ENCODE measurements at places on chromosomes 16 and 17.
A peak's percentile ranks its signal among the peaks of the same experiment; 100 is the strongest.

GRCh38 chr16:61890386-61890785 lies 145.9 kb downstream of the CDH8 start:
- DNase-seq: no peak

DNA sequence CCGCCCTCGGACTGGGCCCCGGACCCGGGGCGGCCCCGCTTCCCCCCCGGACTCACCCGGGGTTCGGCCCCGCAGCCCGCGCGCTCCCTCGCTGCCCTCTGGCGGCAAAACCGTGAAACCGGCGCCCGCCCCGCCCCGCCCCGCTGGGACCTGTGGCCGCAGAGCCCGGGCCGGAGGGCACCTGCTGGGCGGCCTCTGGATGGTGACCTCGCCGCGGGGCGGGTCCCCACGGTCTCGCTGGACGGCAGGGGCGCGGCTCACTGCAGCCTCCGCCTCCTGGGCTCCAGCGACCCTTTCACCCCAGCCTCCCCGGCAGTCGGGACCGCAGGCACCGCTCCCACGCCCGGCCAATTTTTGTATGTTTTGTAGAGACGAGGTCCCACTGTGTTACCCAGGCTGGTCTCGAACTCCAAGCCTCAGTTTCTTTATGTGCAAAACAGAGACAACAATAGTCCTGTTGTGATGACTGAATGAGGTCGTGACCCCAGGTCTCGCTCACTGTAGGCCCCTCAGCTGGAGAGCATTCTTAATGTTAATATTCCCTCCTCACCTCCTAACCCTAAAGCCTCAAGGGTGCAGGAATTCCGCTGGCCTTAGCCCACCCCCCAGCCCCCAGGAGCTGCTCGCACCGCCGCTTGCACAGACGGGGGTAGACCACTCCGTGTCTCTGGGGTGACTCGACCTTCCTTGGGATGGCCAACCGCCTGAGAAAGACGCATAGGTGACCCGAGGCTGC lies 33.7 kb upstream of the RPH3AL start:
- no peak for DNase-seq

GRCh38 chr17:74785096-74785980 lies 9.2 kb upstream of the NAT9 start:
- no peak for DNase-seq

DNA sequence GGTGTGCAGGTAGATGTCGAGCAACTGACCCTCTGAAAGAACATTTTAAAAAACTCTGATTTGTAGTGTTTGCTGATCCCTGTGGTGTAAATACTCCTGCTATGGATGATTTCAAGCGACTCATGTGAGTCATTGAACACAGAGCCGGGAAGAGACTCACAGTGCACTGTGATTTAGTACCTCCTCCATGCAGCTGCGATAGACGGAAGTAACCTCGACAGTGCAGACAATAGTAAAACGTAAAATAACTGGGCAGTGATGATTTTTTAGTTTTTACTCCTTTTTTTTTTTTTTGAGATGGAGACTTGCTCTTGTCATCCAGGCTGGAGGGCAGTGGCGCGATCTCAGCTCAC lies 8.7 kb downstream of the TBX21 start:
- no peak for DNase-seq

DNA sequence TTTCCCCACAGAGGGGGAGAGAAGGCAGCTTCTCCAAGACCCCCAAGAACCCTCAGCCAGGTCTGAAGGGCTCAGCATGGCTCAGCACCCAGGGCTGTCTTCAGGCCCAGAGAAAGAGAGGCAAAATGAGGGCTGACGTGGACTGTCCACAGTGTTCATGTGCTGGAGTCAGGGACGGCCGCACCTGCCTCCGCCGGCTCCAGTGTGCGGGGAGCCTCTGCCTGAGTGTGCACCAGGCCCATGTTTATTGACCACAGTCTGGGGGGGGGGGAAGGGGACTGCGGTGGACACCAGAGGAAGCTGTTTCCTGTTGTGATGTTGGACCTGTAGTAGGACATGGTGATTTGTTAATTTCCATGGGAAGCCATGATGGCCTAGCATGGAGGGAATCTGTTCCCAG lies 6.9 kb downstream of the MRM1 start:
- no peak for DNase-seq

GRCh38 chr17:62933501-62934385 lies 32.3 kb upstream of the TANC2 start:
- DNase-seq: no peak

- DNase-seq: no peak
Observed at GRCh38 chr16:4894276-4895150, 42.4 kb downstream of the PPL start.

- DNase-seq: no peak
Observed at GRCh38 chr17:2749058-2749783, at the start of gene CCDC92B. CCDC92B (minus strand) TSS chr17:2749652; CDS start chr17:2735145, 14,507 bp downstream.

DNA sequence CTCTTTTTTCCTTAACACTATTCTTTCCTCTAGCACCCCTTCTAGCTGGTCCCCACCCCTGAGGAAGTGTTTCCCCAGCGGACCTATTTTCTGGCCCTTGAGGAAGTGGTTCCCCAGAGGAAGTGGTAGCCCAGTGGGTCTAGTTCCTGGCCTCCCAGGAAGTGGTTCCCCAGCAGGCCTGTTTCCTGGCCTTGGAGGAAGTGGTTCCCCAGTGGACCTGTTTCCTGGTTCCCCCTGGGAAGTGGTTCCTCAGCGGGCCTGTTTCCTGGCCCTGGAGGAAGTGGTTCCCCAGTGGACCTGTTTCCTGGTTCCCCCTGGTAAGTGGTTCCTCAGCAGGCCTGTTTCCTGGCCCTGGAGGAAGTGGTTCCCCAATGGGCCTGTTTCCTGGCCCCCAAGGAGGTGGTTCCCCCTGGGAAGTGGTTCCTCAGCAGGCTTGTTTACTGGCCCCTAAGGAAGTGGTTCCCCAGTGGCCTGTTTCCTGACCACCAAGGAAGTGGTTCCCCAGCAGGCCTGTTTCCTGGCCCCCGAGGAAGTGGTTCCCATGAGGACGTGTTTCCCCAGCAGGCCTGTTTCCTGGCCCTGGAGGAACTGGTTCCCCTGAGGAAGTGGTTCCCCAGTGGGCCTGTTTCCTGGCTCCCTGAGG lies 58.3 kb downstream of the NTN1 start:
- DNase-seq: no peak

DNA sequence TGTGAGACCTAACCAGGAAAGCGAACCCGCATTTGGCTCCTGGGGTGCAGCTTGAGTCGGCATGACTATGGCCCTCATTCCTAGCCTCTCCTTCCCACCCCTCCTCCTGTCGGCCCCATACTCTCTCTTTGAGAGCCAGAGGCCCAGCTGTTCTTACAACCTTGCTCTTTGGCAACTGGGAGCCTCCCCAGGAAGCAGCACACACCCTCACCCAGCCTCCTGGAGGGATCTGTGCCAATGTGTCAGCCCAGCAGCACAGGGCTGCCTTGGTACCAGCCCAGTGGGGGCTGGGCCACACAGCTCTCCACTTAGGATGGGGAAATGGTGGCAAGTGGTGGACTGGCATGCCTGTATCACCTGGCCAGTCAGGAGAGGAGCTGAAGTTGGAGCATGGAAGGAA lies 70.3 kb upstream of the LGALS9 start:
- no peak for DNase-seq

DNA sequence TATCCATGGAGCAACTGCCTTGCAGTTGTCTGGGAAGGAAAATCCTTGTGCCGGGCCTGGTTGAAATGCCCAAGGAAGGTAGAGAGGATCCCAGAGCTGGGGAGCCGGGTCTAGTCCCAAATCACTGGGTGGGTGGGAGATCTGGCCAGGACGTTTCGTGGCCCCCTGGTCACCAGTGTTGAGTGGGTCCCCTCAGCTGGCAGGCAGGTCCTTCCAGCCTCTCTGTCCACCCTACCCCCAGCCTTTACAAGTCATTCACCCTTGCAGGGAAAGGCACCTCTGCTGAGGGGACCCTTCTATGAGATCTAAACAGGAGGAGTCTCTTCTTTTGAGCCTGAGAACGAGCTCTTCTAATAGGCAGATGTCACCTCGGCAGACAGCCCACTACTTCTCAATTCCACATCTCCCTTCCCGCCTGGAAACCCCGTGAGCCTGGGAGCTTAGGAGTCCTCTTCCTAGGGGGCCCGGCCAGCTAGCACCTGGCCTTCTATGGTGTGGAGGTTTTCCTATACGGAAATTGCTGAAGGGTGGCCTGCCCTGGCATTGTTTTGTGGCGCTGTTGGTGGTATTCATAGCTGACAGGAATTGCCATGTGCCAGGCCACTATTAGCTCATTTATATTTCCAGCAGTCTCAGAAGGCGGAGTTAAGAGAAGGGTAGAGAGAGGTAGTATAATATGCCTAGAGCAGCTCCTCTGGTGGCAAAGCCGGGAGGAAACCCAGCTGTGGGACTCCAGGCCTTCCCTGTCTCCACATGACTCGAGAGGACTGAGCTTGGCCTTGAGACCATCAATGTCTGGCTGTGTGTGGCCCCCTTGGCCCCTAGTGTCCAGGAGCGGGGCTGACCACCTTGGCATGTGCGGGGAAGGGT lies 13.3 kb downstream of the MPRIP start:
- no peak for DNase-seq

DNA sequence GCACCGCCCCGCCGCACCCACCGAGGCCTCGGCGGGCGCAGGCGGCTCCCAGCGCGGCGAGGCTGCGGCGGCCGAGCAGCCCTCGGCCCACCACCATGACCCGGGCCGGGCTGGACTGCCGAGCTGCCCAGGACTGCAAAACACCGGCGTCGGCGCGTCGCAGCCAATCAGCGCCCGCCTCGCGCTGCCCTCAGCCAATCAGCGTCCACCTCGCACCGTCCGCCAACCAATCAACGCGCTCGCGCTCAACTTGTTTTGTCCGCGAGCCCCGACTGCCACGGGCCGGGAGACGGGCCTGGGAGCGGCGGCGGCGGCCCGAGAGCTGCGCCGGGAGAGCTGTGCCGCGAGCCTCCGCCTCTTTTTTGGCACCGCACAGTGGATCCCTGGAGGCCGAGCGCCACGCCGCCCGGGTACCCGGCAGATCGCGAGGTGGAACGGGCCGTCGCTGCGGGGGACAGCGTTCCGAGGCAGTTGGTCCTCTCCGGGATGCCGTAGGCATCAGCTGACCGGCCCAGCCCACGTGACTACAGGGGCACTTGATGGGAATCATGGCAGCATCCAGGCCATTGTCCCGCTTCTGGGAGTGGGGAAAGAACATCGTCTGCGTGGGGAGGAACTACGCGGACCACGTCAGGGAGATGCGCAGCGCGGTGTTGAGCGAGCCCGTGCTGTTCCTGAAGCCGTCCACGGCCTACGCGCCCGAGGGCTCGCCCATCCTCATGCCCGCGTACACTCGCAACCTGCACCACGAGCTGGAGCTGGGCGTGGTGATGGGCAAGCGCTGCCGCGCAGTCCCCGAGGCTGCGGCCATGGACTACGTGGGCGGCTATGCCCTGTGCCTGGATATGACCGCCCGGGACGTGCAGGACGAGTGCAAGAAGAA lies at the start of the genes FAHD1 and HAGH:
Gene FAHD1 (plus strand): TSS at position 516 of the 883 bp plus-strand sequence. CDS start 33 bp downstream, at position 549.
Gene HAGH (minus strand): TSS at position 135 of the 883 bp plus-strand sequence. CDS start 38 bp downstream, at position 97.
- peak; percentile 95 for DNase-seq

DNA sequence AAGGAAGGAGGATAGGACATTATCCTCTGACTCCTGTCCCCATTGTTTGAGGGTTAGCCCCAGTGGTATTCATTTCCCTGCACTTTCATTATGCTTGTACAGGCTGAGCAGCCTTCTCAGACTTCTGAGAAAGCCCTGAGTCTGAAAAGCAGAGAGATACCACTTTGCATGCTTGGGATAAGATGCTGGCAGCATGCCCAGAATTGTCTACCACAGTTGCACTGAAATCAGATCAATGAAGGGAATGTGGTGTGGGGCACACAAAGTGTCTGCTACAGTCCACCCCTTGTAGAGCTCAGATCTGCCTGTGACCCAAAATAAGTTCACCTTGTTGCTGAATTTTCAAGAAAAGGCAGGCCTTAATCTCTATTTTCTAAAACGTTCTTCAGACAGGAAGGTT lies 160.6 kb downstream of the CCT6B start:
- no peak for DNase-seq

DNA sequence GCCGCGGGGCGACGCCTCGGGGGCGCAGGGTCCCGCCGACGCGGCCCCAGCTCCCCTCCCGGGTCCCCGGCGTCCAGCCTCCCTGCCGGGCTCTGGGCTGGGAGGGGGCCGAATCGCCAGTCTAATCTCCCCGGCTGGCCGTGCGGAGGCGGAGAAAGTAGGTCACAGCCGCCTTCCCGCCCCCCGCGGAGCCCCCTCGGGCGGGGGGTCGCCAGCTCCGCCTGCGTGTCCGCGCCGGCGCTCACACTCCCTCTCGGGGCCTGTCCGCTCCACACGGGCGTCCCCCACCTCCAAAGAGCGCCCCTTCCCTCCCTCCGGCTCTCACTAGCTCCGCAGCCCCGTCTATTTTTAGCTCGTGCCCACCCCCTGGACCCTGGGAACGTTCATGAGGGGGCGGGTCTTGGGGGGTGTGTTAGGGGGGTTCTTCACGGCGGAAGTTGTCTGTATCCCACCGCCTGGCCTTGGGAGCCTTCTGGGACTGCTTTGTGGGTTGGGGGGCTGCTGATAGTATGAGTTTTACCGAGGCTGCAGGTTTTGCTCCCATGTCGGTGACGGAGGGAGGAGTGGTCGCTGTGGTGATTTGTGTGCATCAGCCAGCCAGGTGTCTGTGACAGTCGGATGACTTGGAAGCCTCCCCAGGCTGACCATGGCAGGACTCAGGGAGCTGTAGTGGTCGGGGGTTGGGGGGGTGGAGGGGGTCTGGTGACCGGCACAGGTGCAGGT lies 1.1 kb downstream of the ATP1B2 start:
- DNase-seq: peak; percentile 34

Data from caudate nucleus (tissue), 63 donors.